ENCODE measurements at places on chromosomes 7 and 10.
A peak's percentile ranks its signal among the peaks of the same experiment; 100 is the strongest.

- no peak for DNase-seq
Measured at GRCh38 chr10:74342991-74343390, 192.0 kb downstream of the ADK start.

DNA sequence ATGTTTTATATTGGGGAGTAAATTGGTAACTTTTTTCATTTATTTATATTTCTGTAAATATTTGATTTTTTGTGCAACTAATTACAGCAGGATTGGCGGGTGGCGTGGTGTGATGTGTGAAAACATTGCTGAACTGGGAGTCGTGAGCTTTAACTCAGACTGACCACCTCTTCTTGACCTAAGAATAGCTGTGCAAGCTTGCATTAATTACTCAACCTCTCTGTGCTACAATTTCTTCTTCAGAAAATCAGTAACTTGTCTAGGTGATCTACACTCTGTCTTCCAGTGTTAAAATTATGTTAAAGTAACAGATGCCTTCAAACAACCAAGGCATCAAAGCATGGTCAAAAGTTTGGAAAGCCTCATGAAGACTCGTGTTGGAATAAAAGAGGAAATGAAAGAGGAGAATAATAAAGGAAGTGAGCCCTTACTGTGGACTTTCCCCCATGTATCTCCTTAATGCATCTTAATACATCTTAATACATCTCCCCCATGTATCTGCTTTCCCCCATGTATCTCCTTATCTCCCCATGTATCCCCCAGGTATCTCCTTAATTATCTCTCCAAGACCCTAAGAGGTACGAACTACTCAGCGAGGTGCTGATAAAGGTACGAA is 71.2 kb downstream of the SVIL start:
- DNase-seq = no peak

DNA sequence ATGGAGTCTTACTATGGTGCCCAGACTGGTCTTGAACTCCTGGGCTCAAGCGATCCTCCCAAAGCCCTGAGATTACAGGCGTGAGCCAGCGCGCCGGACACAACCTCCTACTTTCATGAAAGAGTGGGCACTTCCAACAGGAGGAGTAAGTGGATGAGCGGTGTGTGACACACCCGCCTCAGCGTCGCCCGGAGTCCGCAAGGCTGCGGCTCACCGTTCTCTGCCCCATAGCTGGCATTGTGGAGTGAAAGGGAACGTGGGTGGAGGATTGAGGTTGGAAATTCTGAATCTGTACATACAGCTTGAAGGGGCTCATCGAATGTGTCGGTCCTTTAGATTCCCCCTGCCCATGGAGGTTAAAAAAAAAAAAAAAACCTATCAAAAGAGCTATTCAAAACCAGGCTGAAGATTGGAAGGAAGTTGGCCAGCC is 524 bp upstream of the PRXL2A start:
- DNase-seq = peak; percentile 9

DNA sequence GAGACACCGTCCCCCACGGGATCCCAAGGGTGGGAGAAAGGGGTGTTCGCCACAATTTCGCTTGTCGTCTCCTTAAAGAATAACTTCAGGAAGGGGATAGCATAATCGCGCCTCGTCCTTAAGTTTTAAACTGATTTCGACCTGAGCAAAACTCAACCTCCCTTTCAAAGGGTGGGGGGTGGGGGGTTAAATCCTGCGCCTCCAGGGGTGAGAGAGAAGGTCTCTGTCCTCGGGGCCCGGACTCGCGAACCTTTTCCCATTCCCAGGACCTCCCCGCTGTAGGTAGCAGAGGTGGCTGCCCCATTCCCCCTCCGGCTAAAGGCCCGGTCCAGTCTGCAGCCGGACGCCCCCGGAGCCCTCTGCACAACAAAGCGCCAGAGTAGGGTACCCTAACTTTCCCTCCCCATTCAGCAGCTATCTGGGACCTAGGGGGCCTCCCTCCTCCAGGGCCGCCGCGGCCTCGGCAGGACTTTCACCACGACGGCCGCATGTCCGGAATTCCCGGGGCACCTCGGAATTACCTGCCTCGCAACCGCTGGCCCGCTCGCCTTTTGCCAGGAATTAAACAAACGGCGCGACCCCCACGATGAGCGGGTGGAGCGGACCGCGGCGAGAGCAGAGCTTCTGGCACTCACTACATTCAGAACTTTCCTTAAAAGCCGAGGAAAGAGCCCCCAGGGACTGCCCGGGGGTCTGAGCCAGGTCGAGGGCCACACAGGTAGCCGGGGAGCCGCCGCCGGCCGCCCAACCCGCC is 1.7 kb downstream of the CDK6 start:
- DNase-seq = no peak

DNA sequence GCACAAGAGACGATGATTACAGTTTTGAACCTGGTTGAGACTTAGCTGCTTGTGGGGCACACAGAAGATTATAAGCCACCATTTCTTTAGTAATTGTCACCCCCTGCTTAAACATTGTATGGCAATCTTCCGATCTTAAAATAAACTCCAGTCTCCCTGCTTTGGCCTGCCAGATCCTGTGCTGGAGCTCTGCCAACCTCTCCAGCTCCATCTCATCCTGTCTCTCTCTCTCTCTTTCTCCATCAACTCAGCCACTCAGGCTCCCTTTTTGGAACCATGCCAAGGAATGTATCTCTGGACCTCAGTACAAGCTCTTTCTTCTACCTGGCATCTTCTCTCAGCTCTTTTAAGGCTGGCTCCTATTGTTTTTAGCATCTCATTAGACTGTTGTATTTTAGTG is 1053.2 kb downstream of the REEP3 start:
- DNase-seq = no peak

DNA sequence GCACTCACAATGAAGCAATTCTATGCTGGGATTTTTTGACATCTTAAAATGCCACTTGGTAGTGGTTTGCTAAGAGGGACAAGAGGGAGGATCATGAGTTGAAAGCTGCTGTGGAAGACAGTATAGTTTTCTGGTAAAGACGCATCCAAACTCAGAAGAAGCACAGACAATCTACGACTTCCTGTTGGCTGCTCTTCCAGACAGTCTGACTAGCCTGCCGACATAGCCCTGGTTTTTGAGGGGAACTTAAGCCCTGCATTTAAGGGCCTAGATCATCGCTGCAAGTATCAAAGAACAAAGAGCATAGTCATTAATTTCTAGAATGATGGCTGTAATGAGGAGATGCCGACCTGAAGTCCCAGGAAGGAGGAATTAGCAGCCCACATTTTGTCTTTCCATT is 99.9 kb upstream of the IKZF1 start:
- no peak for DNase-seq
